ENCODE measurements at places on chromosomes 3 and 15.

- DNase-seq = no peak
Observed at GRCh38 chr15:93485438-93486327, 396.7 kb upstream of the RGMA start.

DNA sequence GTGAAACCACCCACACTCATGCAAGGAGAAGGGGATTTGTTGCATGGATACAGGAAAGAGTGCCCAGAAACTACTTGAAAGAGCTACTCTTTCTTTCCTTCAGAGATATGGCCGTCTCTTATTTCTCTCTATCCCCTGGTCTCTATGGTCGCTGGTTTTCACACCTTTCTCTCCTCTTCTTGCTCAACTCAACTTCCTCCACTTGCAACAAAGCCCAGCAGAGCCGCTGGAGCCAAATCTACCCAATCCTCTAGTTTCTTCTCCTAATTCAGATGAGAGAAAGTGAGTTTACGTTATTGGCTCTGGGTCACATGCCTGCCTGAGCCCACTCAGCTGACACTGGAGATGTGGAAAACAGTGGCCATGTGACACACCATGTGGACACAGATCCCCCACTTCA lies 215.2 kb downstream of the OSBPL10 start:
- no peak for DNase-seq

DNA sequence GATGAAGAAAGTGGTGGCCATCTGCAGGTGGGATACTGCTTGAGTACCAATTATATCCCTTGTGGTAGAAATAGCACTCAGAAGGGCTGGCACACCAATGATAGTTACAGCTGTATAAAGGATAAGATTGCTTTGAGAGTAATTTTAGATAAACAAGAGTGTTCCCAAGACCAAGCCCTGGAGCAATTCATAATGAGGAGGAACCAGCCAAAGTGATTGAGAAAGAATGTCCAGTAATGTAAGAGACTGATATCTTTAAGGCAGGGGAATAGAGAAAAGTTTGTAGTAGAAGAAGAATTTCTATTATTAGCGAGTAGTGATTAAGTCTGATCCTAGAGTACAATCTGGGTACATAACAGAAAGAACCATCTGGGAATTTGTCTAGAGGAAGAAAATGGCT lies 945.1 kb downstream of the OTOL1 start:
- no peak for DNase-seq

DNA sequence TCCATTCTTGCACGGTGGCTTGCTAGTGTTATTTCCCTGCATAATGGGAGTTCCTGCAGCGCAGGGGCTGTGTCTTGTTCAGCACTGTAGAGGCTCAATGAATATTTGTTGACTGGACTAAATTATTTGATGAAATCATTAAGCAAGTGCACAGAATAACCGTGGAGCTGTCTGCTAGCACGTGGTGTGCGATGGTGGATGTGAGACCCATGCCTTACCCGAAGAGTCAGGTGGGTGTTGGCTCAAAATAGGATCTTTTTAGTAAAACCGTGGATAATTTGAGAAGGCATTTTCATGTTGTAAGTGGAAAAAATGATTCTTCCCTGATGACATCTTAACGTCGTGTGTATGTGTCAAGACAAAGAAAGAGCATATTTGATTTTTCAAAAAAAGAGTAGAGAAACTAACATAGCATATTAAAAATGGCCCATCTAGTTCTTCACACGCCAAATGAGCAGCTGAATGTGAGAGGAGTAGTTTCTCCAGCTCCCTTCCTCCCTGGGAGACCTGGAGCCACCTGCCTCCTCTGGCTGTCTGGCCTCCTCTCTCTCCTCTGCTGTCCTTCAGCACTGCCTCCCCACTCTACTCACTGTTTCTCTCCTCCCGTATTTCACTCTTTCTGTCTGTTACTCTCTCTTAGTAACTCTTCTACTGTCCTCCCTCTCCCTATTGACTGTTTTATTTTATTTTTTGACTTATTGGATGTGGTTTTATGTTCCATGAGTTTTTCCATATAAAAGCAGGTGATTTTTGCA lies 6.3 kb downstream of the FAM81A start:
- DNase-seq = no peak

DNA sequence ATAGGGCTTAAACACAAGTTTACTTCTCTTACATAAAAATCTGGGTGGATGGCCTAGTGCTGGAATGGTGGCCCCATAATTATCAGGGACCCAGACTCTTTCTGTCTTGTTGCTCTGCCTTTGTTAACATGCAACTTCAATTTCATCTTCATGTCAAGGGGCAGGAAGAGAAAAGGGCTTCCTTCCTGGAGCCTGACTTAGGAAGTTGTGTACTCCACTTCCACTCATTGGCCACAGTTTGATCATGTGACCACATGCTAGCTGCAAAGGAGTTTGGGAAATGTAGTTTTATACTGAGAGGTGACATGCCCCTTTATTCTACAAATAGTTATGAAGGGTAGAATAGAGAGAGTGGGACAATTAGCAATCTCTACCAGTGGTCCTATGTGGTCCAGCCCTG lies 39.3 kb downstream of the RHCG start:
- DNase-seq = no peak

DNA sequence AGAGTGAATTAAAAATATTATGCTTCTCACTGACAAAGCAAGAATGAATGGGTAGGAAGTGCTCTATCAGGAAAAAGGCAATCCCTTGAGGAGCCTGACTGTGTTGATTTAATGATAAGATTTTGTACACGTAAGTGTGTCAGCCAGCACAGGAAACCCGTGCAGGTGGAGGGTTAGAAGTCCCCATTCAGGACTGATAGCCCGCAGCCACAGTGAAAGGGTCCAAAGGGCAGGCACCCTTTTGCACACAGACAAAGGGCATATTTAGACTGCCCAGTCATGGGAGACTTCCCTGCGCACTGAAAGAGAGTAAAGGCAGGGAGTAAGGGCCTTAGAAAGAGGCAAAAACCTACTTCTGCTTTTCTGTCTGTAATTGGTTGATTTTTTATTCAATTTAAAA lies 26.4 kb upstream of the SKIL start:
- no peak for DNase-seq

- DNase-seq = no peak
Observed at GRCh38 chr3:55198554-55198953, 270.7 kb upstream of the LRTM1 start.

- no peak for DNase-seq
Observed at GRCh38 chr15:80207887-80208286, 44.1 kb downstream of the CTXND1 start.

- DNase-seq = no peak
Observed at GRCh38 chr3:7095116-7095515, 234.2 kb downstream of the GRM7 start.

GRCh38 chr15:87348746-87349145 lies 907.8 kb downstream of the NTRK3 start:
- no peak for DNase-seq

DNA sequence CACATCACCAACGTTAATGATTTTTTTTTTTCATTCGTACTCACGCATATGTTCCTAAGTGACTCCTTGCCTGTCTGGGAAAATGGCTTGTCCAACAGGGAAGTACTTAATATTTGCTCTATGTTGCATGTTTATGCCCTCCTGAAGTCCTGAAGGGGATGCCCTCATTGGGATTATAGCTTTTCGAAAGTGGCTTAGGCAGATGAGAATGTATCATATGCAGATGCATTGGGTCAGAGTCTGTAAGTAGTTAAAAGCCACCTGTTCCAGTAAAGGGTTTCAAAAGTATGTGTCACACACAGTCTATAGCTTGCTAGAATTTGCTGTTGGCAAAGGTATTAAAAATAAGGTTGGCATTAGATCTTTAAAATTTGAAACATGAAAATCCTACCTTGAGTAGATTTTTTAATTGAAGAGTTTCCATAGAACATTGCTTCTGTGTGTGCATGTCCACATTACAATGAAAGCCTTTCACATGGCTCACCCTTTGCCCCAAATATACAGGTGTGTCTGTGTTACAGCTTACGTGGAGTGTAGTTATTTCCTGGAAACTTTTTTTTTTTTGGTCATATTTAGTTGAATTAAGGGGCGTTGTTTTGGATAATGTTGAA lies 2.1 kb downstream of the ABHD17C start:
- DNase-seq = no peak

GRCh38 chr3:171356251-171356650 lies 104.0 kb downstream of the TNIK start:
- no peak for DNase-seq

DNA sequence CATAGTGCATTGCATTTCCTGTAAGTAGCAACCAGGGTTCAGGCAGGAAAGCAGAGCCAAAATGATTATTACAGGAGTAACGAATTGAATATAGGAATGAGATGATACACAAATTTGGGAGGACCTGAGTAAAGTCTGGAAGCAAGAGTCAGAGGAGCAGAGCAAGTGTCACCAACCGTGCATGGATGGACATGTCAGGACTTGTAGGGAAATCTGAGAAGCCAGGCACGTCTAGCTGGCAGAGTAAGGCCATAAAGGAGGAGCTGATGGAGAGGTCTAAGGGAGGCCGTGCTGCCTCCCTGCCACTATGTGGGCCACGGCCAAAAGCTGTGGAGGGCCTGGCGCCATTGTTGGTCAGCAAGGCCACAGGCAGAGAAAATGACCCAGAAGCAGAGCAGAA lies 22.4 kb downstream of the GJD2 start:
- DNase-seq = no peak

GRCh38 chr3:136712941-136713340 lies 39.2 kb downstream of the STAG1 start:
- no peak for DNase-seq

GRCh38 chr3:72727726-72728125 lies 120.5 kb downstream of the SHQ1 start:
- DNase-seq = no peak

DNA sequence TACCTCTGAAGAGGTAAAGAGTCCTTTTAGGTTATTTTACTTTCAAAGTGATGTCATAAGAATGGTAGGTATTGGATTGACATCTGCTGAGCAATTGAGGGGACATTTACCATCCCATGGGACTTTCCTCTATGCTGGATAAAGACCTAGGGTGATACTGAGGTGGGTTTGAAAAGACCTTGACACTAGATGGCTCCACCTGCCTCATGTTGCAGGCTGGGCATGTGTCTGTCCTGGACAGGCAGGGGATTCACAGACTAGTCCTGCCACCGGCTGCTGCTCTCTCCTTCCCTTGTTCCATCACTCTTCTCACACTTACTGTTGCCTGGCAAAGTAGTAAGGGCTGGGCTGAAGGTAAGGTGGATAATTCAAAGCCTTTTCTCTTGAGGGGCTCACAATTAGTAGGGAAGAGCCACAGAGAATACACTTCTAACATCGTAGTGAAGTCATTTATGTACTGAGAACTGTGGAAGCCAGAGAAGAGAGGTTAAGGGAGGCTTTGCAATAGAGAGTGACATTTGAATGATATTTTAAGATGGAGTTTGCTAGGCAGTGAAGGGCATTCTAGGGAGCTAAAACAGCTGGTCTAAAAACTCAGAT lies 27.7 kb downstream of the TRAK1 start:
- no peak for DNase-seq

GRCh38 chr15:70192041-70192440 lies 94.3 kb upstream of the TLE3 start:
- DNase-seq = no peak

DNA sequence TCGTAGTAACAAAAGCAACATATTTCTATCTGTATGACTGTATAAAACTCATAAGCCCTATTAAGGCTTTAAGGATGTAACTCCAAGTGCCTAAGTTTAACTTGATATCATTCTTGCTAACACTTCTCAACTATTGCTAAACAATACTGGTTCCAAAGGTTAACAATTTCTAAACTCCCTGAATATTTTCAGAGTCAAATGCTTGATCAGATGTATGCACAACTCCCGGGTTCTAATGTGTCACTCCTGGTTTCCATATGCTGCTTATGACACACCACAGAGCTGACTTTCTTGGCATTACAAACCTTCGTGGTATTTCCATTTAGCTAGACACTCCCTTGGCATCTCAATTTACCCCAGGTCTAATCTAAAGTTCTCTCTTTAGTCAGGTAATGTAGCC lies 26.3 kb downstream of the DZIP1L start:
- no peak for DNase-seq

- DNase-seq = no peak
Observed at GRCh38 chr3:155488671-155489070, 195.2 kb upstream of the STRIT1 start.

- no peak for DNase-seq
Observed at GRCh38 chr3:16510620-16511319, 2.7 kb downstream of the RFTN1 start.

DNA sequence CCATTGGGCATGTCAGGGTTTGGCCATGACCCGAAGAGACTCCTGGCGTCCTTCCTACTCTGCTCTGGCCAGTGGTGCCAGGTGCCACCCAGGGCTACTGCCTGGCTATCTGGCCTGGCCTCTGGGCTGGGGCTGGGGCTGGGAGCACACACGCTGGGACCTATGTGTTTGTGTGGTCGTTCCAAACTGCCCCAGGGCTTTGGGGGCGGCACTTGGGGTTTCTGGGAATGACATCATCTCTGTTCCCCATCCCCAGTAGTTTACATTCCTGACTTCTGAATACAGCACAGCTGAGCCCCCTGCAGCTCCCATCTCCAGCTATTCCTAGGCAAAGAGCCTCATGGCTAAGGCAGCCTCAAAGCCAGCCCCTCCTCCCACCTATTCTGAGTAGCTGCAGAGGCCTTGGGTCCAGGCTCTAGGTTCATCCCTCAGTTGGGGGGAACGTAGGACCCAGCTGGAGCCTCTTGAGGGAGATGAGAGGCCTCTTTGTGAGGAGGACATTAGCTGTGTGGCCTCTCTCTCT lies 24.3 kb downstream of the PLEKHO2 start:
- no peak for DNase-seq

DNA sequence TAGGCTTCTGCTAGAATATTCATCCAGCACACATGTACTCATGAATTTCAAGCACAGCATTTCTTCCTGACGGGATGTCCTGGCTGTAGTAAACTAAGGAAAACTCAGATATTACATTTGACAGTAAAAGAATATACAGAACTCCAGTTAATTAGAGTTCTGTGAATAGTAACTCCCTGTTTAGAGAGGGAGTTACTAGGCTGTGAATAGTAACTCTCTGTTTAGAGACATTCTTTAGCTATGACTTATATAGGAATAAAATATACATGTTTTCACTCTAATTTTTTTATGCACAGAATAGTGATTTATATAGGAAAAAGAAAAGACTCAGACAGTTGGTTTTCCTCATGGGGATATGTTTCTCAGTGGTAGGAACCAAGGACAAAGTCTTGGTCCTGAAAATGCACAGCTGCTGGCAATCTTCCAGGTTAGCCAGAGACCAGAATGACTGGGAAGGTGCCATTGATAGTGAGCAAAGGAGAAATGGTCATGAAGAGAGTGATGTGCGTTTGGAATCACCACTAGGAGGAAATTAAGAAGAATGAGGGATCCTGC lies 480.7 kb upstream of the THBS1 start:
- no peak for DNase-seq

GRCh38 chr15:52143873-52144272 lies 31.3 kb upstream of the BCL2L10 start:
- DNase-seq = no peak

DNA sequence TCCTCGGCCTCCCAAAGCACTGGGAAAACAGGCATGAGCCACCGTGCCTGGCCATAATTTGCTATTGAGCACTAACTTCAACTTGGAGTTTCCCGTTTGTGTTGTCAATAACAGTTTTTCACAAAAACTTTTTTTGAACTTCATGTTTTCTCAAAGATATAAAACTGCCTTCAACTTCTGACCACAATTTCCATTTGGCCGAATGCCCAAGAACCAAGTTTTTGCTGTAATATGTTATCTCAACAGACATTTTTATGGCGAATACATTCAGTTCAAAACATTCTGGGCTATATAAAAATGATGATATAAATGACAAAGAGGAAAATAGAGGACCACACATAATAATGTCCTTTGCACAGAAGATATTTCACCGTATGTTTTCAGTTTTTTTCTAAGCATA lies 56.4 kb downstream of the NEDD4 start:
- no peak for DNase-seq

GRCh38 chr3:73176941-73177340 lies 115.5 kb downstream of the EBLN2 start:
- no peak for DNase-seq
